ENCODE measurements at places on chromosomes 12 and 14.

DNA sequence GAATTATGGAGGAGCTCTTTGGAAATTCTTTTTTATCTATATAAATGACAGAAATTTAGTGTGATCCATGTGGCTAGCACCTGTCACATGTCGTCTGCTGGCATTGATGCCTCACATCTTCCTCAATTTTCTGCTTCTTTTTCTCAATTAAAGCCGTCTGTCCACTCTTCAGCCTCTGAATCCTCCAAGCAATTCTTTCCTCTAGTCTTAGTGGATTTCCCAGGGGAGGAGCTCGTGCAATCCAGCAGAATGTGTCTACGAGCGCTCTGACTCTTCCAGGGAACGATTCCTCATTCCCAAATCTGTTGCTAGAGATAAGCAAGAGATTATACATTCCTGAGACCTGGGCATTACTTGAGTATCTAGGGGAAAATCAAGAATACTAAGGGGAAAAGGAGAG is 176.6 kb downstream of the EMP1 start:
- DNase-seq: no peak

- no peak for DNase-seq
These were observed 8.9 kb upstream of the MYRFL start for GRCh38 chr12:69816082-69816481.

DNA sequence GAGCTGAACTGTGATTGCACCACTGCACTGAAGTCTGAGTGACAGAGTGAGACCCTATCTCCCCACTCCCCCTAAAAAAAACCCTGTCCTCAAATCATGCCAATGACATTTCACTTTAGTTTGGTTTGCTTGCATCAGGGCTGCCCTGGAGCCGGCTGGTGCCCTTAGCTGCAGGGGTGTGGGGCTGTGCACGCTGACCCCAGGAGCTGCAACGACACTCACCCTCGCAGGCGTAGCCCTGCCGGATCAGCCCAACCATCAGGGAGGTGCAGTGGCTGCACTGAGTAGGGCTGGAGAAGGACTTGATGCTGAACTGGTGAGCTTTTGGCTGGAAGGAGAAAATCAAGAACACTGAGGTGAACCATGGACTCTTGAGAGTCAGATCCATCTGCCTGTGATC is 29.8 kb downstream of the AMN start:
- DNase-seq: no peak

- DNase-seq: no peak
These were observed 159.5 kb upstream of the DYRK2 start for GRCh38 chr12:67489007-67489406.

DNA sequence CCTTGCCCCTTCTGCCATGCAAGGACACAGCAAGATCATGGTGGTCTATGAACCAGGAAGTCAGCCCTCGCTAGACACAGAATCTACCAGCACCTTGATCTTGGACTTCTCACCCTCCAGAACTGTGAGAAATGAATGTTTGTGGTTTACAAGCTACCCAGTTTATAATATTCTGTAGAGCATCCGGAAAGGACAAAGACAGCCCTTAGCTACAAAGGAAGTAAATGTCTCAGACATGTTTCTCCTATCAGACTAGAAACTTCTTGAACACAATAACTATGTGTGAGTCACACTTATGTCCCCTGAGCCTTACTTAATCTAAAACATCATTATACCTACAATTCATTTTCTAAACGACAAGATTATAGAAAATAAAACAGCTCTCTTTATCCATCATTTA is 176.7 kb downstream of the KLHL28 start:
- DNase-seq: no peak

DNA sequence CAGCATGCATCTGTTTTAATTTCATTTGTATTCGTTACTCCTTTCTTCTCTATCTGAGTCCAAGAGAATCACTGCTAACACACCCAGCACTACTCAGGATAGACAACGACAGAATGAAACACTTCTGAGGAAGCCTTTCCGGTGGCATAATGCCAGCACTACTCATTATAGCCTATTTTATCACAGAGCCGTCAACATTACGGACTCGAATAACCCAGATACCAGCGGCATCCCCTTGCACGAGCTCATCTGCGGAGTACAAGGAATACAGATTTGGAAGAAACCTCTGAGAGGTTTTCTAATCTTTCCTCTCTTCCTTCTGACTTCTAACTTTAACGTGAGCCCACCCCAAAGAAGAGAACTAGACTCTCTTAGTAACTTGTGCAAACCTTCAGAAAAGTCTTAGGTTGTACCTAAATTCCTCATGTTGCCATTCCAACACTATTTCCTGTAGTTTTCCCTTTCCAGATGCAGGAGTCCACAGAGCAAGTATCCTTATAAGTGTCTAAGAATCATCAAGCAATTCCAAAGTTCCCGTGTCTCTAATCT is 248.1 kb downstream of the APAF1 start:
- DNase-seq: no peak

DNA sequence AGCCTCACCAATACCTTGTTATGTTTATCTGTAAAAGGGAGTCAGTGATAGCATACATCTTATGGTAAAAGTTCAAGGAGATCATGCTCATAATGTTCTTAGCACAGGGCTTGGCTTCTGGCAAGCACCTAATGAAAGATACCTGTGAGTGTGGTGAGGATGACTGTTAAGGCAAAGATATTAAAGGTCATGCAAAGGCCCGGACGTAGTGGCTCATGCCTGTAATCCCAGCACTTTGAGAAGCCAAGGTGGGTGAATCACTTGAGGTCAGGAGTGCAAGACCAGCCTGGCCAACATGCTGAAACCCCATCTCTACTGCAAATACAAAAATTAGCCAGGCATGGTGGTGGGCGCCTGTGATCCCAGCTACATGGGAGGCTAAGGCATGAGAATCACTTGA is 425.9 kb upstream of the TBX3 start:
- no peak for DNase-seq
